Type B pancreatic cell (in vitro differentiated cells): ENCODE measurements at places on chromosomes 1 and 21.

DNA sequence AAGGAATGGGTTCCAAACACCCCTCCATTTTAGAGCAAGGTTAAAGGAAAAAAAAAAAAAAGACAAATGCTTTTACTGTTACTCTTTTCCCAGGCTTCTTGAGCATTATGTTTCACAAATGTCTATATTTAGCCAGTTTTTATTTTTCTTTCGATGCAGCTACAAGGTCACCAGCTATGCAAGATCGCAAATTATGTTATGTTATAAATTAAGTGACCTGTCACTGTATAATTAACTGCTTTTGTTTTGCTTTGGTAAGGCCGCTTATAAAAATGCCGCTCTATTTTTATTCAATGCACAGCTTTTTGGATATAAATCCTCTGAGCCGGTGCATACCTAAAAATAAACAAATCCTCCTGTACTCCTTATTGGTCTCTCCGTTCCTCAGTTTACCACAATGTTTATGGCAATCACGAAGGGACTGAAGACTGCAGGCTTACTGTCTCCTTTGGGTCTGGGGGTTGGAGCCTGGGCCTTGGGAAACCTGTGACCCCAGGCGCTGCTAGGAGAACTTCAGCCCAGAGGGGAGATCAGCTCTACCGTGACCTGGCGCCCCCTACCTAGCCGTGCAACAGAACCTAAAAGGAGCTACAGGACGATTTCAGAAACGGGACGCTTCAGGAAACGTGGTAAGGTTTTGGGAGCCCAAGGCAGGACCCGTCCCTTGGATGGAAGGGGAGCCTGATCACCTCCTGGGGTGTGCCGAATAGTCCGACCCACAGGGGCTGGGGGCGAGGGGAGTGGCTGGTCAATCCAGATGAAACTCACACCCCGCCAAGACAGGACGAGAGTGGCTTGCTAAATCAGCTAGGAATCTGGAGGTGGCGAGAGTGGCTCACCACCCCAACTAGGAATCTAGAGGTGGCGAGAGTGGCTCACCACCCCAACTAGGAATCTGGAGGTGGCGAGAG is 101.2 kb upstream of the CD55 start:
- no peak for DNase-seq
- H3K36me3 ChIP-seq = no peaks in the 10 kb centered on the region
- no peak overlapping the region for H3K27ac ChIP-seq
- no peaks in the 10 kb centered on the region for H3K4me1 ChIP-seq
- H3K27me3 ChIP-seq = peaks cover 3% of the 10 kb centered on the region

DNA sequence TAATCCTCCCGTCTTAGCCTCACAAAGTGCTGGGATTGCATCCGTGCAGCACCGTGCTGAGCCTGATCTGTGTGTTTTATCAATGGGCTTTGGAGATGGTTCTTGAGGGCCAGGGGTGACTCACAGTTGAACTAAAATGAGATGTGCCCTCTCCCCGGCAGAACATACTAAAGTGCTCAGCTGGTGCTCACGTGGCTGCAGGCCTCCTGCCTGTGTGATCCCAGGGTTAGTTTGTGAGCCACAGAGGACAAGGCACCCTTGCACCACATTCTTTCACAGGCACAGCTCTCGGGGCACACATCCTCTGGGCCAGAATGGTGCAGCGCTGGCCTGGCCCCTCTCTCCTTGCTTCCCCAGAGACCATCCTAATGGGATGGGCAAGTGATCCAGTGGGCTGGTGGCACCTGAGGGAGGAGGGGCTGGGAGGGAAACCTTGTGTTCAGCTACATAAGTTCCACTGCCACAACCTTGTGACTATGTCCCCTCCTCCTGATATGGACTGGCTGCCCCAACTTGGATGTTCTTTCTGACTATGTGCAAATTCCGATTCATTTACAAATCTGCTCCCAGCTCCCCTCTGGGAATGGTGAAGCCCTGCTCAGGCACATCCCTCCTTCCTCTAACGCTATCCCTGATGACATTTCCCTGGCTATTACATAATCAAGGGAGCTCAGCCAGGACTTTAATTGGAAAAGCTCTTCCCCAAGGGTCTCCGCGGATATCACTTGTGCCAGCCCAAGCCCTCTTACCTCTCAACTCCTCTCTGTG is 197.0 kb upstream of the EDN2 start:
- H3K4me1 ChIP-seq = peaks cover 13% of the 10 kb centered on the region
- no peak for DNase-seq
- H3K4me3 ChIP-seq = no peak overlapping the region
- no peaks in the 10 kb centered on the region for H3K36me3 ChIP-seq
- H3K27ac ChIP-seq = no peak overlapping the region
- H3K27me3 ChIP-seq = peaks cover 1% of the 10 kb centered on the region

DNA sequence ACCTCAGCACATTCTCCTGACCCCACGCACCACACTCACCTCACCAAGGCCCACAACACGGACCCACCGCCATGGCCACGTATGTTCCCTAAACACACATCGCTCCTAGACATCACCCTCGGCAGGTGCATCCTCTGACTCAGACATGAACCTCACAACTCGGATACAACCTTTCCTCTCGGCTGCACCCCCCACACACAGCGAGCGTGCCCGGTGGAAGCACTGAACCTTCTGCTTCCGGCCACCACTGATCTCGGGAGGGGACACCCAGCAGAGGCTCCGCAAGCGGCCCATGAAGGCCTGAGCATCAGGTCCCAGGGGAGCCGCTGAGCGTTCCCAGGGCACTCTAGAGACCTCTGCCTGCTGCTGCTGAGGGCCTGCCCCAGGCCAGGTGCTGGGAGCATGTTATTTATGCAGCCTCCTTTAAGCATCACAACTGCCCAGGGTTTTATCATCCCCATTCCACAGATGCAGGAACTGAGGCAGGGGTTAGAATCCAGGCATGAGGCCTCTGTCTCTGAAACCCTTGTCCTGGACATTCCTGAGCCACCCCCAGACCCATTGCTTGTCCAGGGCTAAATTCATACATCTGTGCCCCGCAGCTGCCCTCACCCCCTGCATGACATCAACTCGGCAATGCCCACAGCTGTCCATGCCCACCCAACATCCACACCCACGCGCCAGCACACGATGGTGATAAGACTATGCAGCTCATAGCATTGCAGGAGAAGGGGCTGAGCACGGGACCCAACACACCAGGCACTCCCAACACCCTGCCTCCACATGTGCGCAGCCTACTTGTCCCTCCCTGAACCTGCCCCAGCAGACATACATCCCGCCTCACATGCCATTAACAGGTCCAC is 27.0 kb downstream of the SDC3 start:
- H3K27me3 ChIP-seq = no peaks in the 10 kb centered on the region
- H3K4me3 ChIP-seq = no peak overlapping the region
- no peak for DNase-seq
- H3K4me1 ChIP-seq = peaks cover 42% of the 10 kb centered on the region
- peak overlapping the region; percentile 65 for H3K27ac ChIP-seq

GRCh38 chr1:71766748-71767147 is 515.6 kb downstream of the NEGR1 start:
- DNase-seq = no peak
- no peak overlapping the region for H3K27ac ChIP-seq
- no peaks in the 10 kb centered on the region for H3K36me3 ChIP-seq
- no peak overlapping the region for H3K4me3 ChIP-seq

DNA sequence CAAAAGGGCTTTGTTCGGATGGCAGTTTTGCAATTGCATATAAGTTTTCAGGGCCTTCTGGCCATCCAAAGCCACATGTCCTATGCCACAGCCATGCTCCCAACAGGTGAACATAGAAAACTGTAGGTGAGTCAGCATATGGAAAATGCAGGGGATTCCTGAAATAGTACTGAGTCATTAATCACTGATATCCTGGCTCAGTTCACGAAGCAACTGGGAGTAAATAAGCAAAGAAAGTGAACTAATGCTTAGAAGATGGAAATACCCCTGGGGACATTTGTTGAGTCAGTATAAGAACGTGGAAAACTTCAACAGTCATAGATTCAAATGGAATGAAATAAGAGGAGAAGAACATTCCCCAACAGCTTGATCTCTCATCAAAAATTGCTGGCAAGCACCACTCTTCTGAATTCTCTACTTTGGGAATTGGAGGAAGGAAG is 148.9 kb upstream of the RUNX1 start:
- H3K4me1 ChIP-seq = peaks cover 4% of the 10 kb centered on the region
- no peak for DNase-seq
- H3K36me3 ChIP-seq = no peaks in the 10 kb centered on the region
- H3K4me3 ChIP-seq = no peak overlapping the region
- H3K27me3 ChIP-seq = peaks cover 14% of the 10 kb centered on the region
- H3K27ac ChIP-seq = peak overlapping the region; percentile 35

GRCh38 chr21:15875286-15875685 is 145.5 kb downstream of the USP25 start:
- H3K36me3 ChIP-seq = peaks cover 41% of the 10 kb centered on the region
- no peaks in the 10 kb centered on the region for H3K4me1 ChIP-seq
- no peak for DNase-seq
- no peak overlapping the region for H3K4me3 ChIP-seq
- H3K27me3 ChIP-seq = no peaks in the 10 kb centered on the region

DNA sequence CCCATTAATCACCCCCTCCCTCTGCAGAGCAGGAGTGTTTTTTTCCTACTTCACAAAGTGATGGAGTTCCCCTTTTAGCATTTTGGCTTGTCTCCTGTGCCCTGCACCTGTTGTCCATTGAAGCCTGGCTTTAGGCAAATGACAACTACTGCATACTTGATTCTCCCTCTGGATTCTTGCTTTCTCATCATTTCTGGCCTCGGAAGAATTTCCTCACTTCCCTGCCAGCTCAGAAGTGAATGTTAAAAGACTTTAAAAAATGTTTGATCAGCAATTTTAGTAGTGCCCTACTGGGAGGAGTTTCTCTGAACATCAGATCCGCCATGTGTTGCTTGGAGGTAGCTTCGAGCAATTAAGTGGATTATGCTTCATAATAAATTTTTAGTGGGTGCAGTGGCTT is 28.1 kb downstream of the RCOR3 start:
- H3K4me3 ChIP-seq = no peak overlapping the region
- H3K4me1 ChIP-seq = no peaks in the 10 kb centered on the region
- no peak overlapping the region for H3K27ac ChIP-seq
- DNase-seq = no peak
- H3K36me3 ChIP-seq = peaks cover 45% of the 10 kb centered on the region

DNA sequence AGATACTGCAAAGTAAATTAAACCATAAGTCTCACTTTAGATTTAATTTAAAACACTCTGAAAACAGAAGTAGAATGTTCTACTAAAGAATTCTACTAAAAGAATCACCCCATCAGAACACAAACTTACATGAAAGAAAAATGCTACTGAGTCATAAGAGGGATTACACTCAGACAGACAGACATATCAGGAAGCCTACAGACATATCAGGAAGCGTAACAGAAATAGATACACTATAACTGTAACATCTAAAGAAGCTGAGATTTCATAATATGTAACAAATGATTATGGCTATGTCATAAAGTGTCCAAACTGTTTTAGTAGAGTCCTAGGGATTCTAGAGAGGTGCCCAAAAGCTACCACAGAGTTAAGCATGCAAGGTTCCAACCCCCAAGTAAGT is 23.9 kb downstream of the FOXJ3 start:
- no peak overlapping the region for H3K27ac ChIP-seq
- peaks cover 40% of the 10 kb centered on the region for H3K4me1 ChIP-seq
- no peak for DNase-seq
- no peak overlapping the region for H3K4me3 ChIP-seq

DNA sequence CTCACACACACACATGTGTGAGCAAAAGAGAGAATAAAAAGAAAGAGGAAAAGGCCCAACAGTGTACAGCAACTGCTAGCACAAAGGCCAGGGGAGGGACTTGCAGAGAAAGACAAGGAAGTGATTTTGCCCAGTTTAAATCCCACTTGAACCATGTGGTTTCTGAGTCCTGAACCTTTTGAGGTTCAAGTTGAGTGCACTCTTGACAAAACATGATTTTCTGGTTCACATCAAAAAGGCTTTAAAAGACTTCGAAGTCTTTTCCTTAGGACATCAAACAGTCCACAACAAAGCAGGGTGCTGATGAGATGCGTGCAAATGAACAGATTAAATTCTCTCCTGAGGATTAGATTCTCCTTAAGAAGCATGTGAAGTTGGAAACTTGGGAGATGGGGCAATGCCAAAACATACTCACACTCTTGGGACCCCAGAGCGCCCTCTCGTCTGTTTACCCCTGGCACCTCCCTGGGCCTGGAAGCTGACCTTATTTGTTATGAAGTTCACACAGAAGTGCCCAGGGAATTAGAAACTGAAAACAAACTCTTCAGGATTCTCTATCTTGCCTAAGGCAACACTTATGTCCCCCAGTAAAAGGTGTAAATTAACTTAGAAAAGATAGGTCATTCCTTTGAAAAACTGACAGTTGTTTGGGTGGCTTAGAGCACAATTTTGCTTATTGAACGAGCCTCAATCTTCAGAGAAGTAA is 31.5 kb downstream of the RNF220 start:
- peak overlapping the region; percentile 17 for H3K27ac ChIP-seq
- H3K36me3 ChIP-seq = no peaks in the 10 kb centered on the region
- no peak for DNase-seq
- H3K27me3 ChIP-seq = peaks cover 18% of the 10 kb centered on the region

- H3K4me1 ChIP-seq = peaks cover 5% of the 10 kb centered on the region
- no peak for DNase-seq
- no peaks in the 10 kb centered on the region for H3K27me3 ChIP-seq
These were observed 10.1 kb downstream of the GPATCH2 start for GRCh38 chr1:217620814-217621213.

- H3K27ac ChIP-seq = no peak overlapping the region
- no peaks in the 10 kb centered on the region for H3K4me1 ChIP-seq
- H3K36me3 ChIP-seq = peaks cover 10% of the 10 kb centered on the region
- DNase-seq = no peak
- no peak overlapping the region for H3K4me3 ChIP-seq
These were observed 111.5 kb upstream of the ZC3H11B start for GRCh38 chr1:219724440-219724839.

DNA sequence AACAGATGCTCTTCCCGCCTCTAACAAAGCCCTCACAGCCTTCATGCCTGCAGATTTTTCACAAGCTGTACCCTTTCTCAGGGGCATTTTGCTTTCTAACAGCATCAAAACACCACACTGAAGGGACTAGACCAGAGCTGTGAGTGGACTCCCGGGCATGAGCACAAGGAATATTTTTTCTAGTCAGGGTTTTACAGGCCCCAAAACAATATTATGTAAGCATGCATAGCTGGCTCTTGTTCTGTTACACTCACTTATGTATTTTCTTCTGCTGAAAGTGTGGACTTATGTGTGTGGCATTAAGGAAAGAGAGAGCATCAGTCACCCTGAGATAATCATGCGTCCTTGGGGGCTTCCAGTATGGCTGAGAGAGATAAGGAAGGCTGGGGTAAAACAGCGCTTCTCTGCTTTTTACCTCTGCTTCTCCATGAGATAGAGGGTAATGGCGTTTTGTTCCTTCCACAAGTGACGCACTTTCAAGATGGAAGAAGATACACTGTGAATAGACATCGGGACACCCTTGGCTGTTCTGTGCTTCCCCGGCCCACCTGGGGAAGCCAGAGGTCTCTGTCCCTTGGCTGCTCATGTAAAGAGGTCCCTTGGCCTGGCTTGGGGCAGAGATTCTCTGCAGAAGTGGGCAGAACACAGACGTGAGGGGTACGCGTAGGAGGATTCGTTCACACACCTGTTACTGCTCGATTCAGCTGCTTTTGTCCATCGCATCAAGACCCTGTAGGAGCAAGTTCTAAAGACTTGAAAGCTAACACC is 266.7 kb upstream of the RAB4A start:
- no peaks in the 10 kb centered on the region for H3K27me3 ChIP-seq
- no peak overlapping the region for H3K4me3 ChIP-seq
- no peak for DNase-seq

- no peak overlapping the region for H3K27ac ChIP-seq
- no peaks in the 10 kb centered on the region for H3K27me3 ChIP-seq
- H3K4me3 ChIP-seq = no peak overlapping the region
- H3K36me3 ChIP-seq = peaks cover 20% of the 10 kb centered on the region
These were observed 47.7 kb downstream of the PPIAL4G start for GRCh38 chr1:148435406-148435805.
